ENCODE measurements at places on chromosomes 5 and 9.

GRCh38 chr5:180271221-180271620, 20.7 kb downstream of the MAPK9 start:
- no peak for DNase-seq

DNA sequence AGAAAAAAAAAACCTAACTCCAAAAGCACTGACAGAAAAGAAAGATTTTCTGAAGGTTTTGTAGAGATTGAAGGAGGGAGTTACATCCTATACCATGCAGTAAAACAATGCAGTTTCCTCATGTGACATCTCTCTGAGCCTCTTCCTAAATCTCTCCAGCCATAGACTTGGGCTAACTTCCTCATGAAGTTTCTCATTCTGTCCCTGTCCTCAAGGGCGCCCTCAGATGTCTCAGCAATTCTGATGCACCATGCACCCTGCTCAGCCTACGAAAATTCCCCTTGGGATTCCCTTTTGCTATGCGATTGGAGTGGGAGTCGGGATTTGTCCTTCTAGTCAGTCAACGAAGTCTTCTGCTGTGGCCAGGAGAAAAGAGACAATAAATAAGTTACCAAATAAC, 68.9 kb downstream of the FAT2 start:
- DNase-seq: no peak

GRCh38 chr5:88683506-88684135, 199.4 kb downstream of the MEF2C start:
- DNase-seq: peak; percentile 85

DNA sequence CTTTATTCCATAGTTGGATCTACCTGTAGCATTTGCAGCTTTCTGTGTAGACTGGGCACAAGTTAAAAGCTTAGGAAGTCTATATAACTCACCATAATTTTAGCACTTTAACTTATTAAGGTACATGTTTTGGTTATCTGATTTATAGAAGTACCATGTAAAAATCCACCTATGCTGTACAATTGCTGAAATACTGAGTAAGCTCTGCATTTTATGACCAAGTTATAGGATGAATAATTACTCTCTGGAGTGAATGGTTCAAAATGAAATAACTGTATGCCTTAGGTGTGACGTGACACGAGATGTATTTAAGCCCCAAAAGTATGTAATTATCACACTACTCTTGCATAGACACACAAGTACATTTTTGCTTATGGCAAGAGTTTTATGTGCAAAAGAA, 22.1 kb downstream of the ZSWIM6 start:
- DNase-seq: no peak

DNA sequence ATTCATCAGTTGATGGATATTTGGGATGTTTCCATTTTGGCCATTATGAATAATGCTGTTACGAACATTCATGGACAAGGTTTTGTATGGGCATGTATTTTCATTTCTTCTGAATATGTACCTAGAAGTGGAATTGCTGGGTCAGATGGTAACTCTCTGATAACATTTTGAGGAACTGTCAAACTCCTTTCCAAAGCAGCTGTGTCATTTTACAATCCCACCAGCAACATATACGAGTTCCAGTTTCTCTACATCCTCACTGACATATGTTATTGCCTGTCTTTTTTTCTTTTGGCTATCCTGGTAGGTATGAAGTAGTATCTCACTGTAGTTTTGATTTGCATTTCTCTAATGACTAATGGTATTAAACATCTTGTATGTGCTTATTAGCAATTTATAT, 86.7 kb downstream of the PRKACG start:
- DNase-seq: no peak

DNA sequence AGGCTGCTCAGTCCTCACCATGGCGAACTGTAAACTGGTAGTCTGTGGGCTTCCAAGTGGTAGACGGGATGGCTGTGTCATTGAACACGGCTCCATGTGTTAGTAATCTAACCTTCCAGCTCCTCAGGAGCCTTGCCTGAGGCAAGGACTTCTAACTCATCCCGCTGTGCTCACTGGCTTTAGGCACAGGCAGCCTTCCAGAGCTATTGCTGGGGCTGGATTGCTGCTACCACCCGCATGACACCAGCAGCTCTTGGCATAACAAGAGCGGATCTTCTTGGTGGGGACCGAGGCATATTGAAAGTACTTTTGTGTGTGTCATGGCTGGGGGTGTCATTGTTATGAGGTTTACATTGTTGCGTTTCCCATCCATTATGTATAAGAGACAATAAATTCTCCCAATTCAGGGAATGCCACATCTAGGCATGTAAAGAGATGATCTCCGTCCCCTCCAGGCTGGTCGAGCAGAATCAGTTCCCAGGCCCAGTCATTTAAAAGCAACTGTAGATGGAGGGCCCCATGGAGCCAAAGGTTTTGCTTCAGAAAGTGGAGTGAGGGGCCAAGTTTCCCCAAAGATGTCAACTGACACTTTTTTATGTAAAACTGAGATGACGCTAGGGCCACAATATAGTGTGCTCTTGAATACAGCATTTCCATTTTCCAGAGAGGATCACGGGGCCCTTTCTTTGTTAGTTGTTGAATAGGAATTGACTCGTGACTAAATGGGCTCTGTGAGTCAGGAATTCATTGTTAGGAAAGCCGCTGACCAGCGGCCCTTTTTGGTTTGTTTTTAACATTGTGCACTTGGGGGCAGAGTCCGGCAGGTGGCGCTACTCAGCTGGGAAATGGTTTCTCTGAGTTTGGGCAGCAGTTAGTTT, 759.5 kb downstream of the TAF11L14 start:
- DNase-seq: peak; percentile 6

GRCh38 chr9:130029223-130029973, 13.6 kb downstream of the FNBP1 start:
- no peak for DNase-seq

DNA sequence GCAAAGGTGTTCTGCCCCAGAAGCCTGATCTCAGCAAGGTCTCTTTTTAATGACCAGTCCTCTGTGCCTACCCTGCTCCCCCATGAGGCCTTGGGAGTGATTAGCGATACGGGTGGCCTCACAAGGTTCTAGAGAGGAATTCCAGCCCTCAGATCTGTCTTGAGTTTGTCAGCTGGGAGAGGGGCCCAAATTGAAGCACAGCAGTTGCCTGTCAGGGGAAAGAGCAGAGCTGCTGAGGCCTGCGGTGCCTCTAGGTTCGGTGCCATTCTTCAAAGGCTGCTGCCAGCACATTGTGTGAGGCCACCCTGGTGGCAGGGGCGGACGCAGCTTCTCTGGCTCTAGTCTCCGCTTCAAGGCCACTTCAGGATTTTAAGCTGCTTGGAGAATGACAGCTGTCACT, 85.7 kb upstream of the GRIA1 start:
- DNase-seq: no peak

- no peak for DNase-seq
Measured at GRCh38 chr9:92295827-92296258, 2.3 kb upstream of the IARS1 start.

DNA sequence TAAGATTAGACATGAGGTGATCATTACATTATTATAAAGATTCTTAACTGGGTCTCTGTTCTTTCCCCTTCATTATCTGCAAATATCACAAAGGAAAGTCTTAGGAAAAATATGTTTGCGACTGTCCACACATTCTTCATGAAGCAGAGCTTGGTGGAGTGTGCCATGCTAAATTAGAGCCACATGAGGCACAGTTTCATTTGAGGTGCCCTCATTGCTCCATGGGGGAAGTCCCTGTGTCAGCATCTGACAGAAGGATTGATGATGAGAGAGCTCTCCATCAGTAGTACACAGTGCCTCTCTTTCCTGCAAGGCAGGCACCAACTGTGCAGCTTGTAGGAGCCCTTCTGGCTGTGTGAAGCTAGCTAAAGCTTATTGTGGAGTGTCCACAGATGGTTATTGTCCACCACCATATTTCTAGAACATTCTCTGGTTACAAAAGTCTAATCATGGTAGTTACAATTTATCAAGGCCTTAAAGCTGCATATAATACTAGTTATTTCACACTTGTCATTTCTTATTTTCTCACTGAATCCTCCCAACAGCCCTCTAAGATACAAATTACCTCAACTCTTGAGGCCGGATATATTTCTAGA, 63.9 kb downstream of the C9orf152 start:
- DNase-seq: no peak

DNA sequence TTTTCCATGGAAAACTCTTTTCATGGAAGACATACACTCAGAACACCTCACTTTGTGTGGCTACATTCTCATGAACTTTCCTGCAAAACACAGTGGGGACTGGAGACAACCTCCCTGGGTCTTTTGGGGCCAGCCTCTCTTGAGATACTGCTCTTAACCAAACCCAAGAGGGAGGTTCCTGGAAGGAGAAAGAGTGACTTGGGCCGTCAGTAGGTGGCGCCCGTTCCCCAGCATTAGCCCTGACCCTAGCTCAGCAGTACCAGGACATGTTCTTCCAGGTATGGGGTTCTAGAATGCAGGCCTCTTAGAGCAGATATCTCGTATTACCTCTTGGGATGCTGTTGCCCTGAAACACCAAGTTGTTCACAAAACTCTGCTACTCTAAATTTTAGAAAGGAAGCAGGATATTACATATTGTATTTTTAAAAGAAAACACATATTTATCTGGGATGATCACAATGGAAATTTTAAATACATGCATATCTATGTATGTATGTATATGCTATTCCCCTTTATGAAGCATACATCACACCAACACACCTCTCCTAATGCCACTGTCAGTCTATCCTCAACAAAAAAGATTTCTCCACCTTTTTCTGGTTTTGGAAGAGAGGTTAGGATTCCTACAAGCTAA, 15.8 kb upstream of the GLIS3 start:
- peak; percentile 64 for DNase-seq

- DNase-seq: no peak
Measured at GRCh38 chr5:139157556-139157955, 40.6 kb downstream of the SIL1 start.

DNA sequence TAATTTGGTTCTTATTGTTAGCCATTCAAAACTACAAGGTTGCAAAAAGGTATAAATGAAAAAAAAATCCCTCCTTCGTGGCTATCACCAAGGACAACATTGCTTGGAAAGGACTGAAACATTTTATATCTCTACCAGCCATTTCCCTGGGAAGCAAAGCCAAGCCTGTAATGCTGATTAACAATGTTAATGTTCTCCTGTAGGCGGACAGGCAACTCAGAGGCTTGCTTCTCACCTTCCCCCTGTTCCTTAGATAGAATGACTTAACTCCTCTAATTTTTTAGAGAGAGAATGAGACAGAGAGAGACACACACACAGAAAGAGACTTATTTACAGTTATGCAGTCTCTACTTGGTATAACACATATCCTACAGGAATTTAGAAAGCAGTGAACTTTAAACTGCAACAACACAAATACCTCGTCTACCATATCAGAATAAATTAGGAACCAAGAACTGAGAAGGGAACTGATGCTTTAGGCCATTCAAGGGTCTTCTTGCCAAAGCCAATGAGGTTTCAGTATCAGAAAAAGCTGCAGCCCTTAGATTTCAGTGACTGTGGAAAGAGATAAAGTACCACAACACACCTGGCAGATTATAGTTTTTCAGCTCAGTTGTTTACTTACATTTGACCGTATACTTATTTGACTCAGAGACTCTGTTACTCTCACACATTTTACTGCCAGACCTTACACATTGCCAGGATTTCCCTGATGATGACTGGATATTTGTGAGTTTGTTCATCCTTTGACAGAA, 20.9 kb upstream of the MAN2A1 start:
- no peak for DNase-seq

DNA sequence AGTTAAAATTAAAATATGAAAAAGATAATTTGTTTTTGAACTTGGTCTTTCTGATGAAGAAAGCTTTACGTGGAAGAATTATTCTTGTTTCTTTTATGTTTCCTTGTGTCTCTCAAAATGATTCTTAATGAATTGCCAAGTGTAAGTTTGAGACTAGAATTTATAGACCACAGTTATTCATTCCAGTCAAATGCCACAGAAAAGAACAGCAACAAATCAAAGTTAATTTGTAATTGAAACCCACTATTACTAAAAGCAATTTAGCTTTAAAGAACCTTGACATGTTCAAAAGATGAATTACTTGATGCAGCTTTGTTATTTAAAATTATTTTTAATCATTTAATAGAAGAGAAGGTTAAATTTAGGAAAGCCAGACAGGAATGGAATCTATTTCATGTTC, 1277.7 kb upstream of the NUDT12 start:
- no peak for DNase-seq

- no peak for DNase-seq
Measured at GRCh38 chr9:110999379-110999778, 38.9 kb downstream of the LPAR1 start.

GRCh38 chr9:468766-469426, 254.2 kb downstream of the DOCK8 start:
- no peak for DNase-seq
